ENCODE measurements at places on chromosomes 6 and 20. TPM values are rescaled to one million over a fixed set of nuclear protein-coding genes. Genes with fewer than 3 reads are reported as not detected.

Gene CST3
- 1,253 TPM for total RNA-seq

Gene CLPSL2
- not detected for total RNA-seq

Gene TAAR1
- total RNA-seq, result not detected

Gene ZSCAN12
- 4.2 TPM for total RNA-seq

Gene CAGE1
- total RNA-seq, result not detected

Gene IL20RA
- 2.3 TPM for total RNA-seq

Gene NOX3
- total RNA-seq, result not detected

Gene SLC22A7
- not detected for total RNA-seq

Gene FOXQ1
- 2.5 TPM for total RNA-seq

Gene LRRN4
- total RNA-seq, result not detected

Gene C6orf15
- total RNA-seq, result not detected

Gene GINS1
- 0.63 TPM for total RNA-seq

Gene CALHM4
- total RNA-seq, result not detected

Gene SLC35F1
- total RNA-seq, result 6.3 TPM

Gene FRS3
- total RNA-seq, result 5.0 TPM

Gene CYP39A1
- 10.4 TPM for total RNA-seq

Gene MATN4
- total RNA-seq, result 0.17 TPM

Gene LRRC73
- 0.75 TPM for total RNA-seq

Gene BMP7
- total RNA-seq, result 6.3 TPM

Gene RAD21L1
- not detected for total RNA-seq

Gene LINC00237
- not detected for total RNA-seq

Gene TREML1
- total RNA-seq, result not detected

Gene SNAP25
- 4.8 TPM for total RNA-seq

Gene SHLD1
- total RNA-seq, result 2.9 TPM

Gene RAB32
- total RNA-seq, result 45.3 TPM

Gene MLN
- total RNA-seq, result not detected

Gene SPEF1
- total RNA-seq, result 0.50 TPM

Gene JAG1
- 30.7 TPM for total RNA-seq

Gene COX4I2
- 7.1 TPM for total RNA-seq

All from esophagus muscularis mucosa (tissue), 4 donors.